ENCODE measurements at places on chromosomes 6 and 20.

DNA sequence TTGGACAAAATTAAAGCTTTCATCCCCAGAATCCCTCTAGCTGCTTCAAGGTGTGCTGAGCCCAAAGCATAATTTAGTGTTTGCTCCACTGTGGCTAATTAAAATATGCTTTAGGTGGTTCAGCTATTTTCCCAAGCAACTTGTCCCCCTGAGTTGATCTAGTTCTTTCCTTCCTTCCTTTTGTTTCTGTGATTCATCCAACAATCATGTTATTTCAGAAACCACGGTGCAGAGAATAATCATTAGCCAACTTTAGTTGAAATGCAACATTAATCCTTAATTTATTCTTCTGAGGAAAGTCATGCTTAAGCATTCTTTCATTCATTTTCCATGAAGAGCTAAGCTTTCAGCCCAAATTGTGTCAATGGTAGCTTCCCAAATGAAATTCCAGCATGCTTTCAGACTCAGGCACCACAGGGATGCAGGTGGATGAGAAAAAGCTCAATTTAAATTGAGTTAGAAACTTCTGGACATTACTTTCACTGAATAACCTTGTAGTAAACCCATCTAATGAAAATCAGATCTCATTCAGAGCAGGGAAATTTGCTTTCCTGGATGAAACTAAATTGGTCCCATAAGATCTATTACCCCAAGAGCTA, 209.0 kb upstream of the NT5E start:
- DNase-seq, result no peak

DNA sequence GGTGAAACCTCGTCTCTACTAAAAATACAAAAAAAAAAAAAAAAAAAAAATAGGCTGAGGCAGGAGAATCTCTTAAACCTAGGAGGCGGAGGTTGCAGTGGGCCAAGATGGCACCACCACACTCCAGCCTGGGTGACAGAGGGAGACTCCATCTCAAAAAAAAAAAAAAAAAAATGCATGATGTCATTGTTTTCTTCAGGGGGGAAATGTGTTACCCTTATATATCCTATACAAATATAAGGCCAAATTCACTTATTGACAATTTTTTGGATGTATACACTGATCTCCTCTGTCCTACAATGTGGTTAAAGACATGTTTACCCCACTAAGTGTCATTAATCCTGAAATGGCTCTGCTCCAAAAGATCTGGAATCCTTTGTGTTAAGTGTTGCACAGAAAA, 73.1 kb downstream of the TPBG start:
- no peak for DNase-seq

DNA sequence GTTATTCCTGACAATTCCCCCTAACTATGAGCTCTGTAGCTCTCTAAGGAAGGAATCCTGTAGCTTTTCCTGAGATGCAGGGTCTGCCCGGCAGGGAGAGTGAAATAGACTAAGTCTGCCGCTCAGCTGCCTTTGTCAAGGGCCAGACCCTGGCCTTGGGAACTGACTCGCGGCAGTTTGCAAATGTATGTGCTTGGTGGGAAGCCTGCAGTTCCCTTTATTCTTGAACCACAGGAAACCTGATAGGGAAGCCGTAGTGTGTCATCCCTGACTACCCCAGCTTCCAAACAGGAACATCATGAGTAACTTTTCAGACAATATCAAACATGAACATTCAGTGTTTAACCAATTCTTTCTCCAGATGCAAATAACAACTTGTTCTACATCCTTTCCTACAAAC, 78.7 kb upstream of the IFNGR1 start:
- no peak for DNase-seq

- no peak for DNase-seq
Measured at GRCh38 chr6:47485083-47485482, 7.5 kb downstream of the CD2AP start.

DNA sequence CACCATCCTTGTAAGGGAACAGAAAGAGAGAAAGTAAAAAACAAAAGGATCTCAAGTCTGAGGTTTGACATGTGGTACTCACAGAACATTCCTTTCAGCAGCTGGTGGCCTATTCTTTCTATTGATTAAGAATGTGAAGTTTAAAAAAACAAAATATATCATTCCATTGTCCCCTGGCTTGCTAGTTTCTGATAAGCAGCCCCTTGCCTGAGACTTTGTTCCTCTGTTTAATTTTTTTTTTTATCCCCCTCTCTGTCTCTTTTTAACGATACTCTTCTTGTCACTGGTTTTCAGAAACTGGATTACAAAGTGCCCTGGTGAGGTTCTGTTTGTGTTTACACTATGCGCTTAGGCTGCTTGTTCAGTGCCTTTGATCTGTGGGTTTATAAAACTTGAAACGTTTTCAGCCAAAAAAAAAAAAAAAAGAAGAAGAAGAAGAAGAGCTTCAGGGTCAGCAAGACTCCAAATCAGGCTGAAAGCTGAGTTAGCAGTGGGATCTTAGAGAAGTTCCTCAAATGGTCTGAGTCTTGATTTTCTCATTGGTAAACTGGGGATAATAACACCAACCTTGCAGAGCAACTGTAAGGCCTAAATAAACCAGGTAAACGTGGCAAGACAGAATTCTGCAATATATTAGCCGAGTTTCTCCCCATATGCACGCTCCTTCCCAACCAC, 45.1 kb upstream of the SLC22A23 start:
- DNase-seq, result no peak
